HL-60 (cell line): ENCODE measurements at places on chromosomes 12 and 14.
A peak's percentile ranks its signal among the peaks of the same experiment; 100 is the strongest.

DNA sequence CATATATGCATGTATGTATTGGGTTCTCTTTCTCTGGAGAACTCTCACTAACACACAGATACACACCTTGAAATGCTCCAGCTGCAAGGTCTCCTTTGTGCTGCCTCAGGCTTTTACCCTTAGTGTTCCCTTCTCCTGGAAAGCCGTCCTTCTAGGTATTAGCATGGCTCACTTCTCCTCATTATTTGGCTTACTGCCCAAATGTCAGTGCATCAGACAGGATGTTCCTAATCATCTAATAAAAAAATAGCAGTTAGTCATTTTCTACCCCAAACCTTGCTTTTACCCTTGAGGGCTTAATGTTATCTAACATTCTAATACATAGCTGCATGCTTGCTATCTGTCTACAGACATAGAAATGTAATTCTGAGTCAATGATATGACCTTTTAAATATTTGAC, 109.0 kb upstream of the SLC16A7 start:
- DNase-seq: no peak

- DNase-seq: peak; percentile 88
These were observed 43.9 kb upstream of the FBRSL1 start for GRCh38 chr12:132445884-132446632.

GRCh38 chr14:89212386-89213235, 204.4 kb downstream of the FOXN3 start:
- no peak for DNase-seq

DNA sequence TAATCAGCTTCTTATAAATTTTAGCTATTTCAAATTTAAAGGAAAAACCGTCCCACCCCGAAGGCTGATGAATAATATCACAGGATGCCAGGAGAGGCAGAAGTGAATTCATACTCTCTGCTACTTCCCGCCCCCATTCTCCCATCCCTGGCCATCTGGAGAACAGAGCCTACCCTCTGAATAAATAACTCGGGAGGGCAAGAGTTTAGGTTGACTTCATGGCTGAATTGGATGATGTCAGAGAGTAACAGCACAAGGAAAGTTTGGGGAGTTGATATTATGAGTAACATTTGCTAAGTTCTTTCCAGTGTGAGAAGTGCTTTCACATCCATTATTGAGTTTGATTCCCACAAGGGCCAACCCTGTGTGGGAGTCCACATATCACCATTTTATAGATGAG, 241.6 kb downstream of the EGLN3 start:
- DNase-seq: no peak

- DNase-seq: no peak
These were observed 118.0 kb downstream of the GCH1 start for GRCh38 chr14:54784657-54785056.

- DNase-seq: no peak
These were observed 105.1 kb downstream of the GXYLT1 start for GRCh38 chr12:42039577-42039976.

DNA sequence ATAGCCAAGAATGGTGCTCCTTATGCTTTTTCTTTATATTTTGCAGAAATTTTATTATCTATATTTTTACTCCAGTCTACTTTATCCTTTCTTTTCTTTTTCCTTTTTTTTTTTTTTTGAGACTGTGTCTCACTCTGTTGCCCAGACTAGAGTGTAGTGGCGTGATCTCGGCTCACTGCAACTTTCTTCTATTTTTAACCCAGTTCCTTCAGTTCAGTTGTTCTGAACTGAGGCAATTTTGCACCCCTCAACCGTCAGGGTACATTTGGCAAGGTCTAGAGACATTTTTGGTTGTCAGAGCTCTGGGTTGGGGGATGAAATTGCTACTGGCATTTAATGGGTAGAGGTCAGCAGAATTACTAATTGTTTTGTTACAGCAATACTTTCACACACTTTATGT, 75.7 kb downstream of the DIP2B start:
- DNase-seq: no peak

- no peak for DNase-seq
These were observed 39.0 kb downstream of the LRRK2 start for GRCh38 chr12:40263616-40264409.

DNA sequence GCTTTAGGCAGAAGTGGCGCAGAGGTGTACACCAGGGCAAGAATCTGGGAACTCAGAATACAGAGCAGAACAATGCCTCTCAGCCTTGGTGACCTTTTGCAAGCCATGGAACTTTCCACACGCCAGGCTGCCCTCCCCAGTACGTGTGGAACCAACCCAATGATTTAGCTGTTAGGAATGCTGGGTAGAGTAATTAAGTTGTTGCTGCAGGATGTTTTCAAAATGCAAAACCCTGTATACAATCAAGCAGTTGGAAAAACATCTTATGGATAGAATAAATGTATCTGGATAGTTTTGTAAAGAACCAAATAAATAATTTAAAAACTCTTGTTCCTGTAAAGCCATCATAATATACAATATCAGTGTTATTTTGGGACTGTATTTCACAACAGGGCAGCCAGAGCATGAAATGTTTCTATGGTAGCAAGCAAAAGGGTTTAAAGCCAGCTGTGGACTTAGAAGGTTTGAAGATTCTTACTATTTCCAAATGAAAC, 19.4 kb downstream of the PPP1R36 start:
- DNase-seq: no peak

DNA sequence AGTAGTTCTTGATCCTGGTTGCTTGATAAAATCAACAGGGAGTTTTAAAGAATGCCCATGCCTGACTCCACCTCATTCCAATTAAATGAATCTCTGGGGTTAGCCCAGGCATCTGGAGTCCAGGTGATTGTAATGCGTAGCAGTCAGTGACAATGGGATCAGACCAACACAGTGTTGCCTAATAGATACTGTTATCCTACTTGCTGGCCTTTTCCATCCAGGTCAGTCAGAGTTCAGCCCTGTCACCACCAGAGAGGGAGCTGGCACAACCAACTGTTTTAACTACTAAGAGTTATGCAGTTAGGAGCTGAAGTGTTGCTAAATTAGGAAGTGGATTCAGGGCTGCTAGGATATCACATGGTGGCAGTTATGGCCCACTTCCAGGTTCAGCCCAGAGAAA, 107.1 kb downstream of the GPR135 start:
- peak; percentile 49 for DNase-seq

DNA sequence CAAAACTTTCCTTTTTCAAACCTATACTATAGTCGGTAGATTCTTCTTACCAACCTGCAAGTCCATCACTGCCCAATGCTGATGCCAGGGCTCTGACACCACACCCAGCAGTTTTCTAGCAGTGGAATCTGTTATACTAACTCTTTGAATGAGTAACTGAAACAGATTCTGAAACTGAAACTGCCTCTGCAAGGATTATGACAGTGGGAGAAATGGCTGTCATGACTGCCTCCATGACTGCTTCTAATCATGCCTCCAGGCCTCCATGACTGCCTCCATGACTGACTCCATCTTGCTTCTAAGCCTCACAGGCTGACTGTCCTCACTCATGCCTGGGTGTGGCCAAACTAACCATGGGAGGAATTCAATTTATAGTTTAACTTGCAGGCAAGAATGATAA, 29.4 kb upstream of the OXA1L start:
- DNase-seq: no peak

GRCh38 chr12:69662764-69663163, 36.3 kb downstream of the BEST3 start:
- DNase-seq: no peak

DNA sequence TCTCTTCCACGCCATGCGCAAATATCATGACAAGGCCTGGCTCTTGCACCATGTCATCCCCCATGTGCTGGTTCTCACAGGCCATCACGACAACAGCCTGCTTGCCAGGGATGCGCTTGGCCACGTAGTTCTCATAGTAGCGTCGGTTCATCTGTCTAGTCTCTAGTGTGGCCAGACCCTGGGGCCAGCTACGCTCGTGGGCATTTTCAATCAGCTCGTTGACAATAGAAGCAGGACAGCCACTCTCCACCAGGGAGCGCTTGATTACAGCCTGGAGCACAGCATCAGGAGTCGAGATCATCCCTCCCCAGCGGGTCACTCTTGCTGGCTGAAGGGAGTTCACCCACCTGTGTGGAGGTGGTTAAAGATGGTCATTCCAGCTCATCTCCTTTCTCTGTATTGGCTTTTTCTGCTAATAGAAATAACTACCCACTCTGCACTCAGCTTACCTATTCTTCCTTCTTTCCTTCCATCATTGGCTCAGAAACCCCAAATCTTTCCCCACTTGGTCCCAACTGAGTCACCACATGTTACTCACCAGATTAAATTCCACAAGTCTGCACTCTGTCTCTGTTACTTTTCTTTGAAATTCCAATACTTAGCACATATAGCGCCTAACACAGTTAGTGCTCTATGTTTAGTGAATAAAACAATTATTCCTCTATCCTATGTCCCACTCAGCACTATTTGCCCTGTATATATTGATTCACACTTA, 15.1 kb downstream of the RNF41 start:
- no peak for DNase-seq

DNA sequence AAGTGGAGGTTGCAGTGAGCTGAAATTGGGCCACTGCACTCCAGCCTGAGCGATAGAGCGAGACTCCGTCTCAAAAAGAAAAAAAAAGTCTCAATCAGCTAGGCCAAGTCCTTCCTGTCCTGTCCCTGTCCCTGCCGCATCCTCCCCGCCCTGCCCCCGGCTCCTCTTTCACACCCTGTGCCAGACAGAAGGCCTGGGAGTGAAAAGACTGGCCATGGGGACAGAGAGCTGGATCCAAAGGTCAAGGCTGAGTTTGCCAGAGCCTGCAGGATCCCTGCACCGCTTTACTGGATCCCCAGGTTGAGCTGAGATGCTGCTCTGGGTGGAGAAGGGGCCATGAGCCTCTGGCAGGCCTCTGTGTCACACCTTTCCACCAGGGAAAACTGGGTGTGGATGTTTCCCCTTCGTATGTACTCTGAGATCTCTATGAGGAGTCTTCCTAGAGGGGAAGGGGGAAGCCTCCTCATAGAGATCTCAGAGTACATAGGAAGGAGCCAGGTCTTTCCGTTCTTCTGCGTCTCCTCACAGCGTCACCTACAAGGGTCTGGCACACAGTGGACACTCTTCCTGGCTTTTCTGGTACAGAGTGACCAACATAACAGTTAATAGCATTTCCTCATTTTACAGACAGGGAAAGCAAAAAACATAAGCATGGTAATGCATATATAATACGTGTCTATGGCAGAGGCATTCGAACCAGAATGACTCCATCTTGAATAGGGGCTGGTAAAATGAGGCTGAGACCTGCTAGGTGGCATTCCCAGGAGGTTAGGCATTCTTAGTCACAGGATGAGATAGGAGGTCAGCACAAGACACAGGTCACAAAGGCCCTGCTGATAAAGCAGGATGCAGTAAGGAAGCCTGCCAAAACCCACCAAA, 35.1 kb downstream of the NINJ2 start:
- no peak for DNase-seq

DNA sequence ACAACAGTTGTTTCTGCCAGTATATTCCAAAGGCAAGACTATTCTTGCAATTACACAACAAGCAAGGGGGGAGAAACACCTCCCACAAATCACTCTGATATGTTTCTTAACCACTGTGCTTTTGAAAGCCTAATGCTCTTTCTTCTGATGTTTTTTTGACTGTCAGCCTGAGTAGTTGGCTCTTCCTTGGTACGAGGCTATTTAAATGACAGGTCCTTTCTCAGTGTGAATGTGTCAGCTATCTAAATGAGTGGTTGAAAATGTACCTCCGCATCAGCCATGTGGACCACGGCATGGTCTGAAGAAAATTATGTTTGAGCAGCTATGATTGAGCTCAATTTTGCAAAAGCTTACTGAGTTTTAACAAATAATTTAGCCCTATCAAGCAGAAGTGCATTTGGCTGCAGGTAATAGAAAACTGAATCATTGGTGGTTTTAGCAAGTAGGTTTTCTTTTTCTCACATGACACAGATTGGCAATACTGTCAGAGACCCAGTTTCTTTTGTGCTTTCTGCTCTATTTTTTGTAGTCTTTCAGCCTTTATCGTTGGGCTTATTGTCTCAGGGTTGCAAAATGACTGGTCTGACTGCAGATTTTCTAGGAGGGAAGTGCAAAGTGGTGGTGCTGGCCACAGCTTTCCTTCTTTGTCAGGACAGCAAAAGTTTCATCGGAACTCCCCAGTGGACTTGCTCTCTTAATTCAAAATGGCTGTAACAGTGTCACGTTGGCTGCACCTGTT, 162.8 kb downstream of the RGS6 start:
- no peak for DNase-seq

DNA sequence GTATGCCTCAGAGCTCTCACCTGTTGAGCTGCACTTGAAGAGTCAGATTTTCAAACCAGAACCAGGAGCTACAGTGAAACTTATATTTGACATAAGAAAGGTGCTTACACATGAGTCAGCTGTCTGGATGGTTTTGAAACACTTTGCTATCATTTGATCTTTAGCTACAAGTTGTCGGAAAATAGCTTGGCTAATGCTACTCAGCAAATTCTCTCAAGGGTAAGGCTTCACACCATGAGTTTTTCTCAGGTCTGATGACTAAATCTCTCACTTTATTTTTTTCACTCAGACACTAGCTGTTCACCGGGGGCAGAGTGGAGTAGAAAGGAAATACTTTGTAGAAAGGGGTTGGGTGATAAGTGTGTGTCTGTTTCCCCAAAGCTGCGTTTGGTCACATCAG, 171.8 kb downstream of the FLRT2 start:
- no peak for DNase-seq

DNA sequence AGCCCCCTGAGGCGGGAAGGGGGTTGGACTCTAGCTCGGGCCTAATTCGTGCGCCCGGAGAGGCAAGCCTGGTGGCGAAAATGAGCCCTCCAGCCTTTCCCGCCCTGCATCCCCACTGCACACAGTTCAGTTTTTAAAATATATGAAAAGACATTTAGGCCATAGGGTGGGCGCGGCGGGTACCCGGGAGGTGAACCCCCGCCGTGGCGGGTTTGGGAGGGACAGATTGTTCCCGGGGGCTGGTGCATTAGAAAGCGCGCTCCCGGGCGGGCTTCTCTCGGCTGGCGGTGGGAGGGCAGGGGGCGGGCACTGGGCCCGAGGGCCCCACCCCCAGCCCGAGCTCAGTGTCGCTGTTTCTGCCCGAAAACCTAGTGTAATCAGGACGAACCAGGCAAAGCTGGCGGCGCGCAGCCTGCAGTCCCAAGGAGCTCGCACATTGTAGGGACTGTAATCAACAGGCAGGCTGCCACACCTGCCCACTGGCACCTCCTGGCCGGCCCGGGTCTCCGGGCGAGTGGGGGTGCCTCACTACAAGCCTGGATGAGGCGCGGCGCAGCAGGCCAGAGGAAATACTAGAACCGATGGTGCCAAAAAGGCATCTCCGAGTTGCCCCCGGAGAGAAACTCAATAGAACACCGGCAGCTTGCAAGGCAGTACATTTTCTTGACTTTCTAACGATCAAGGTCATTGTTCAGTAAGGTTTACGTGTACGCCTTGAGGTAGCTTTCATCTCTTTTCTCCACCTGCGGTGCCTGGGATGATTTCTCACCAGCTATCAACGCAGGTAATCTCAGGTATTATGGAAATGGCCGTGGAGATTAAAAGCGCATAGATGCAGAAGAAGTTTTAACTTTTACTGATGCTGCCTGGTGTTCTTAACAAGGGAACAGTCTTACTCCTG, 764 bp upstream of the SPTB start:
- DNase-seq: peak; percentile 3

GRCh38 chr12:131612092-131612755, 98.7 kb upstream of the SFSWAP start:
- DNase-seq: no peak
